IPS-NIHi11 (cell line): ENCODE measurements at places on chromosomes 1 and 21.

DNA sequence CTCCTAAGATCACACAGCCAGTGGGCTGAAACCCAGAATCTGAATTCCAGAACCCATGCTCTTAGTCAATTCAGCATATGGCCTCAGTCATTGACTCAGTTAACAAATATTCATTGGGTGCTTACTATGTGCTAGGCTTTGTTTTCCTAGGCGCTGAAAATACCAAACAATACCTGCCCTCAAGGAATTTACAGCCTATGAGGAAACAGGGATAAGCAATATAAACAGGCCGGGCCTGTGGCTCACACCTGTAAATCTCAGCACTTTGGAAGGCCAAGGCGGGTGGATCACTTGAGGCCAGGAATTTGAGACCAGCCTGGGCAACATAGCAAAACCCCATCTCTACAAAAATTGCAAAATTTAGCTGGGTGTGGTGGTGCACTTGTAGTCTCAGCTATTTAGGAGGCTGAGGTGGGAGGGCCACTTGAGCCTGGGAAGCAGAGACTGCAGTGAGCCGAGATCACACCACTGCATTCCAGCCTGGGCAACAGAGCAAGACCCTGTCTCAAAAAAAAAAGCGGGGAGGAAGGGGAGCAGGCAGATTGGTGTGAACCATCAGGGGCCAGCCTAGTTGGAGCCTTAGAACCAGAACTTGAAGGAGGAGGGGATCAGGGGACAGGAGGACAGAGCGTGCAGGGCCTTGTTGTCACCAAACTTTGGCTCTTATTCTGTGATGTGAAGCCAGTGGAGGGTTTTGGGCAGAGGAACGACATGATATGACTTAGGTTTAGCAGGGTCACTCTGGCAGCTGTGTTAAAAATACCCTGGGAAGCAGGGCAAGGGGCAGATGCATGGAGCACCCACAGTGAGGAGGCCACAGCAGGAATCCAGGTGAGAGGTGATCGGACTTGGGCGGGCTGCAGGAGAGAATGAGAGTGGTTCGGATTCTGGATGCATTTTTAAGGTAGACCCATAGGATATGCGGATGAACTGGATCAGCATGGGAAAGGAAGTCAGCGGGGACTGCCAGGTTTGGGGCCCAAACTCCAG, 5.8 kb downstream of the TINAGL1 start:
- no peak for DNase-seq

- peak; percentile 26 for DNase-seq
Observed at GRCh38 chr1:244154872-244155531, 103.9 kb downstream of the ZBTB18 start.

- DNase-seq: peak; percentile 51
Observed at GRCh38 chr1:179742717-179743678, at the start of gene FAM163A. Gene FAM163A (plus strand): TSS chr1:179743291. CDS start chr1:179813098, 69,807 bp downstream.

- peak; percentile 94 for DNase-seq
Observed at GRCh38 chr1:21270086-21270689, 20.1 kb downstream of the ECE1 start.

GRCh38 chr1:22827666-22828483, 117.2 kb downstream of the EPHB2 start:
- DNase-seq: no peak

DNA sequence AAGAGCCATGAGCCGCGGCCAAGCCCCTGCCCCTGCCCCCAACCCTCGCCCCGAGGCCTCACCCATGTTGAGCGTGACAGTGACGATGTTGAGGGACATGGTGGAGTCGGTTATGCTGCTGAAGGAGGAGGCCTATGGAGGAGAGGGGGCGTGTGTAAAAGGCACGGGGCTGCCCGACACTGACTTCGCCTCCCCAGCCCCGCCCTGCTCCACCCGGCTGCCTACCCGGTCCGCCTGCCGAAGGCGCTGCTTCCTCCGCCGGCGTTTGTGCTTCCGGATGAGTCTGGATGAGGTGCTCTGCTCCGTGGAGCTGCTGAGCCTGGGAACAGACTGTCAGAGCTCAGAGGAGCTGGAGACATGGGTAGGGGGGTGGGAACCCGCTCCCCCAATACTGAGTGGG, 9.0 kb downstream of the DVL1 start:
- DNase-seq: no peak

DNA sequence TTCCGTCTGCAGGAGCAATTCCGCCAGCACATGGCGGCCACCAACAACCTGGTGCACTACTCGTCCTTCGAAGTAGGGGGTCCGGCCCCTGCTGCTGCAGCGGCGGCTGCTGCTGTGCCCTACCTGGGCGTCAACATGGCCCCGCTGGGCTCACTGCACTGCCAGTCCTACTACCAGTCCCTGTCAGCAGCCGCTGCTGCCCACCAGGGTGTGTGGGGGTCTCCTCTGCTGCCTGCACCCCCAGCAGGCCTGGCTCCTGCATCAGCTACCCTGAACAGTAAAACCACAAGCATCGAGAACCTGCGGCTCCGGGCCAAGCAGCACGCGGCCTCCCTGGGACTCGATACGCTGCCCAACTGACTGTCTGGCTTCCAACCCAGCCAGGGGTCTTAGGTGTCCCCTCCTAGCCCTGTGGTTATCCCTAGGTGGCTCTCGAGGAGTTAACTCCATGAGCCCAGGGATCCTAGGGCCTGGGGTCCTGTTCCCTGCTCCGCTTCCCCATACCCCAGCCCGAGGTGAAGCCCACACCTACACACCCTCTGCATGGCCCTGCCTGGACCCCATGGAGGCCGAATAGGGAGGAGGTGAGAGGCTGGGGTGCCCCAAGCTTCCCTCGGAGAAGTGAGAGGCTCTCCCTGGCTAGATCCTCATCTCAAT, 22.6 kb downstream of the DMBX1 start:
- no peak for DNase-seq

- DNase-seq: no peak
Observed at GRCh38 chr1:221858818-221859611, 117.1 kb upstream of the DUSP10 start.

DNA sequence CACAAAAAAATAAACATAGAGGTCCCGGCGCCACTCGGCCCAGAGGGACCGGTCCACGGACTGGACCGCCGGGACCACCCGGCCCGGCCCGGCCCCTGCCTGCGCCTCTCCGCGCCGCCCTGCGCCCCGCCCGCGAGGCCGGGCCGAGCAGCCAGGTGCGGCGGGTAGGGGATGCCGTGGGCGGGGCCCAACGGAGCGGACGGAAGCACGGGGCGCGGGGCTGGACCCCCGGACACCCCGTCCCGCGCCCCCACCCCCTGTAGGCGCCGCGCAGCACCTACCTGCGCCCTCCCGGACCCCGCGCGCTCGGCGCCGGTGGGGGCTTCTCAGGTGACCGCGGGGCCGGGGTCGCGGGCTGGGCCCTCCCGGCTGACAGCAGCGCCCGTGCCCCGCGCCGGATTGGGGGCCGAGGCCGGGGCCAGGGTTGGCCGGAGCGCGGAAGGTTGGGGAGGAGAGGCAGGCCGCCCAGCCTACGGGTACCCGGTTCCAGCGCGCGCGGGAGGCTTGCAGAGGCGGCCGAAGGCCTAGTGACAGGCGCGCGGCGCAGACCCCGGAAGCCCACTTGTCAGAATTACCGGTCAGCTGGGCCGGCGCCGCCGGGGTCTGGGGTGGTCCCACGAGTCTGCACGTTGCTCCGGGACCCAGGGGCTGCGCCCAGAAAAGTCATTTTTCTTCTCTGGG, 351.9 kb upstream of the CAMK1G start:
- no peak for DNase-seq

DNA sequence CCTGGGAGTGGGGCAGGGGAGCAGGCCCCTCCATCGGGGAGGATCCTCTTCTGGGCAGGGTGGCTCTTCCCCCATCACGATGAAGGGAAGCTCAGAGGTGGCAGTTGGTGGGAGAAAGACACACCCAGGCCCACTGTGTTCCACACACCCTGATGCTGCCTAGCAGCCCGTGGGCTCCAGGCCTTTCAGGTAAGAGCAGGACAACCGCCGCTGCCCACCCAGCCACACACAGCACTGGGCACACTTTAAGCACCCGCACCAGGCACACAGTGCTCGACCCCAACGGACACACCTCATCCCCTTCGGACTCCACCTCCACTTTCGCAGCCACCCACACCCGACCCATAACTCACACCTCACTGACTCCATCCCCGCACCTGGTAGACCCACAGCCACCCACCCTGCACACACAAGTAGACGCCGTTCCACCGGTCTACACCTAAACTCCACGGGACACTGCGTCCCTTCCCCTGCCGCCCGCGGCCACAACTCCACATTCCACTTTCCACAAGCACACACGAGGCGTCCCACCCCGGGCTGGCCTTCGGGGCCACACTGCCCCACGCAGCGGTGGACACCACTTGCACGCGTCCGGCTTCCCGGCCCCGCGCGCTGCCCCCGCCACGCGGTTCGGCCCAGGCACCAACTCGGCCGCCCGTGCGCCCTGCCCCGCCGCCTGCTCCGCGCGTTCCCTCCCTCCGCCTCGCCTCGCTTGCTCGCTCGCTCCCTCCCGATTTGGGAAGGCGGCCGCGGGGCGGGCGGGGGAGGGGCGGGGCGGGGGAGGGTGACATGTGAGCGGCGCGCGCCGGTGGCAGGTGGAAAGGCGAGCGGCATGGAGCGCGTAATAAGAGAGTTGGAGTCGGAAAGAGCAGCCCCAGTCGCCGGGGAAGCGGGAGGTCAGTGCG, at the start of gene KCNQ4:
Gene KCNQ4 (plus strand): TSS at position 787 of the 905 bp plus-strand sequence. CDS start 307 bp downstream, outside the sequence.
- DNase-seq: peak; percentile 84

GRCh38 chr21:38503583-38503982, 5.3 kb upstream of the ERG start:
- DNase-seq: no peak

- DNase-seq: no peak
Observed at GRCh38 chr1:220789532-220790147, 2.9 kb downstream of the MTARC1 start.

DNA sequence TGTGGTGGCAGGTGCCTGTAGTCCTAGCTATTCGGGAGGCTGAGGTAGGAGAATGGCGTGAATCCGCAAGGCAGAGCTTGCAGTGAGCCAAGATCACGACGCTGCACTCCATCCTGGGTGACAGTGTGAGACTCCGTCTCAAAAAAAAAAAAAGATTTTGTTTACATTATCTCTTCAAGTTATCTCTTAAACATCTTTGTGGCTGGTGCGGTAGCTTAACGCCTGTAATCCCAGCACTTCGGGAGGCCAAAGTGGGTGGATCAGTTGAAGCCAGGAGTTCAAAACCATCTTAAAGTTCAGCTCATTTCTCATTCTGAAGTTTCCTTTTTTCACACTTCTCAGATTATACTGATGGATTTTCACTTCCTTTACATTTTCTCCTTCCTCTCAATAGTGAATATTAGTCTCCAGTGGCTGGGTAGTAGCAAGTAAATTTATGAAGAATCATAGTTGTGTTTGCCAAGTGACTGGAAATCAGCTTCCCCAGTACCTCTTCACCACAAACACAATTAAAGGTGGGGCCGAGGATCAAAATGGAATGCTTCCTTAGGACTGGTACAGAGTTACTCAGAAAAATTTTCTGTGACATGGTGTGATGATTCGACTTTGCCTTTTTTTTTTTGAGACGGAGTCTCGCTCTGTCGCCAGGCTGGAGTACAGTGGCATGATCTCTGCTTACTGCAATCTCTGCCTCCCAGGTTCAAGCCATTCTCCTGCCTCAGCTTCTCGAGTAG, 13.8 kb downstream of the PIP5K1A start:
- no peak for DNase-seq

GRCh38 chr21:45176141-45176540, 101.8 kb downstream of the ADARB1 start:
- no peak for DNase-seq

- DNase-seq: no peak
Observed at GRCh38 chr1:107664982-107665925, 299.7 kb downstream of the VAV3 start.

DNA sequence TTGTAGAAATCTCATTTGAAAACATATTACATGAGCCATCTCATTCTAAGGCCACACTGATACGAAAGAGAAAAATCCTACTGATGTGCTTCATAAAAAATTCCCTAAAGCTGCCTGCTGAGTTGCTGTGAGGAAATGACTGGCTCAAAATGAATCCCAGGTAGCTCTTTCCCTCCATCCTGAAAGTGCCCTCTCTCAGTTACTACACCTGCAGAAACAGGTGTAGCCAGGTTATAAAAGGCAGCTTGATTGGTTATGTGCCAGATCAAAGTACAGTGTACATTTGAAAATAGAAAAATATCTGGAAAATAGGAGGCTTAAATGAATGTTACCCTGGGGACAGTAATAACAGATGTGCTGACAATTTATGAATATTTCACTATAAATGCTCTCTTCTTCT, 833.4 kb upstream of the ADGRL4 start:
- no peak for DNase-seq

- no peak for DNase-seq
Observed at GRCh38 chr1:184215274-184215925, 163.9 kb downstream of the TSEN15 start.

DNA sequence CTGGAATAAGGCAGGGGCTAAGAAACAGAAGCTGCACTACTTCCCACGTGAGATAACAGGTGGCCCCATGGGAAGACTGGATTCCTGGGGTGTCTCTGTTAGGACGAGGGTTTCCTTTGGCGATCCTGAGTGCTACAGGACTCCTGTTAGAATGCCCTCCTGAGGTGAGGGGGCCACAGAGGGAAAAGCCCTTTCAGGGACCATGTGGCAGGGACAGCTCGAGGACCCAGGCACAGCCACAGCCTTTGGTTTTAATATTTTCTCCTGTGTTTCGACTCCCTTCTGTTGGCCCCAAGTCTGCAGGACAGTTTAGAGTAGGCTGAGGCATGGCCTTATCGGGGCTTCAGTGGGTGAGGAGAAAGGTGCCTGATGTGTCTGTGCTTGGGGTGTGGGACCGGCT, 12.6 kb downstream of the TTC39A start:
- no peak for DNase-seq

- DNase-seq: no peak
Observed at GRCh38 chr1:214349008-214349407, 68.0 kb downstream of the SMYD2 start.

DNA sequence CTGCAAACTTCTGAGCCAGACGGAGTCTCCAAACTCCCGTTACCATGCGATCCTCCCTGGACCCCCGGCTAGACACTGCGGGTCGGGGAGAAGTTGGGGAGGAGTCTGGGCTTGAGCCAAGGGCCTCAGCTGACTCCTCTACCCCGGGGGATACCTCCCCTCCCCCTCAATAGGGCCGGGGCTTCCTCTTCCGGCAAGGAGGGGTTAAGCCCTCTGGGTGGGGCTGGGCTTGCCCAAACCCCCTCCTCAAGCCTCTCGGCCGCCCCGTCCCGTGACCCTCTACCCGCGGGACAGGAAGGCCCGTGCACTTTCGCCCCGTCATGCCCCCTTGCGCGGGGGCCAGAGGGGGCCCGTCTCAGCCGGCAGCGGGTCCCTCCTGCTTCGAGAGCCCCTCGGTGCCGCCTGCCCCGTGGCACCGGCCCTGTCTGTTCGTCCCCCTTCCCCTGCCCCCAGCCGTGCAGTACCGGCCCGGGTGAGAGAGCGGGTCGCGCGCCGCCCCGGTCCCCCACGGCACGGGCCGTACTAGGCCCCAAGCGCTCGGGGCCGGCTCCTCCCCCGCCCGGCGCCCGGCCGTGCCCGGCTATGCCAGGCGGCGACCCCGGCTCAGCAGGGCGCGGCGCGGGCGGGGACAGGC, 652 bp downstream of the ARL8A start:
- DNase-seq: peak; percentile 83

- DNase-seq: no peak
Observed at GRCh38 chr1:172815740-172816139, 156.8 kb downstream of the FASLG start.

GRCh38 chr1:110602466-110602865, 3.7 kb downstream of the KCNA2 start:
- no peak for DNase-seq
